Nephron progenitor cell (in vitro differentiated cells): ENCODE measurements at places on chromosomes 11 and 22.

- no peak for DNase-seq
Measured at GRCh38 chr11:27524155-27524554, 17.6 kb upstream of the LIN7C start.

DNA sequence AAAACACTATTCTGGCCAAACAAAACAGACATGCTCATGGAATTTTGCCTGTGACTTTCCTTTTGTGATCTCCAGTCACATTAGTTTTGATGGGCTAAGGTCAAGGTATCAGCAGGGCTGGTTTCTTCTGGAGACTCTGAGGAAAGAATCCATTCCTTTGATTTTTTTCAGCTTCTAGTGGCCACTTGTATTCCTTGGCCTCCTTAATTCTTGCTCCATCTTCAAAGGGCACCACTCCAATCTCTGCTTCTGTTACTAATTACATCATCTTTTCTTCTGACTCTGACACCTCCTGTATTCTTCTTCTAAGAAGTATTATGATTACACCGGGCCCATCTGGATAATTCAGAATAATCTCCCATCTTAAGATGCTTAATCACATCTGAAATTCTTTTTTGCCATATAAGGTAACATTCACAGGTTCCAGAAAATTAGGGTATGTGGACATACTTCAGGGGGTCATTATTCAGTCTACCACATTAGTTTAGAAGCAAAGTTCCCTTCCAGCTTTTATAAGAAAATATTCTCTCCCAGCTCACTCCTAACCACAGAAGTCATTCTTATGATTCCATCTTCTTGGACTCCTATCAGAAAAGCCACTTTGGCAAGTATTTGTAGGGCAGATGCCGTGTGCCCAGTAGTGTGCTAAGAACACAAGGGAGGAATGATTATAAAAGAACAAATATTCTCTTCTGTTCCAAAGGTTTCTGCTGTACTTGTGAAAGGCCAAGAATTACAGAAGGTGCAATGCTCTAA is 56.4 kb upstream of the FSHB start:
- no peak for DNase-seq

- DNase-seq = no peak
Measured at GRCh38 chr11:111441443-111441842, 62.4 kb upstream of the POU2AF1 start.

DNA sequence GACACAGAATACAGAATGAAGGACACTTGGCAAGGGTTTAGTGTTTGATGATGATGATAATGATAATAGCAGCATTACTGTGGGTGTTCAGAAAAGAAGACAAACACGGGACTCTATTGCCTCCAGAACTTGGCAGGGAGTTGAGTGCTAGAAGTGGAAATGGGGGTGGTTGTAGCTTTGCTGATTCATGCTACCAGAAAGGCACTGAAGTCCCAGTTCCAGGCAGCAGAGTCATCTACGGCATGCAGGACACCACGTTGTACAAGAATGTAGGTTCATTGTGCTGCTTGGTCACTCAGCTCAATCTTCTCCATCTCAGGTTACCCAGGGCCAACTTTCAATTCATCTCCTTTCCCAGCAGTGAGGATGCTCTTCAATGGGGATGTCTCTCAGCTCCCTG is 115.7 kb downstream of the NTM start:
- DNase-seq = no peak

DNA sequence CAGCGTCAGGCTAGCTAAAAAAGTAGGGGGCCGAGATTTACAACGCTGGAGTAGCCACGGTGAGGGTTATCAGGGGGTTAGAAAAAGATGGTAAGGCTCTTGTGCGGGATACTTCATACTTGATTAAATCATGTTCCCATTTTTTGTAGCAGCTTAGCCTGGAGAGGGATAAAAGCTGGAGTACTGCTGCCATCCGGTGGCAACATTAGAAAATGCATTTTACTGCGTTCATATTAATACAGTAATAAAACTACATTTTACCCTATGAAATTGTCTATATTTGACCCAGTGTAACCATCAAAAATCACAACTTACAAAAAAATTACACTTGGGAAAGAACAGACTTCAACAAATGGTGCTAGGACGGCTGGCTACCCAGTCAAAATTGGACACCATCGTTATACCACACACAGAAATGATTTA is 17.3 kb downstream of the RPUSD4 start:
- DNase-seq = peak; percentile 59

- no peak for DNase-seq
Measured at GRCh38 chr22:37167981-37168647, 18.4 kb upstream of the IL2RB start.

DNA sequence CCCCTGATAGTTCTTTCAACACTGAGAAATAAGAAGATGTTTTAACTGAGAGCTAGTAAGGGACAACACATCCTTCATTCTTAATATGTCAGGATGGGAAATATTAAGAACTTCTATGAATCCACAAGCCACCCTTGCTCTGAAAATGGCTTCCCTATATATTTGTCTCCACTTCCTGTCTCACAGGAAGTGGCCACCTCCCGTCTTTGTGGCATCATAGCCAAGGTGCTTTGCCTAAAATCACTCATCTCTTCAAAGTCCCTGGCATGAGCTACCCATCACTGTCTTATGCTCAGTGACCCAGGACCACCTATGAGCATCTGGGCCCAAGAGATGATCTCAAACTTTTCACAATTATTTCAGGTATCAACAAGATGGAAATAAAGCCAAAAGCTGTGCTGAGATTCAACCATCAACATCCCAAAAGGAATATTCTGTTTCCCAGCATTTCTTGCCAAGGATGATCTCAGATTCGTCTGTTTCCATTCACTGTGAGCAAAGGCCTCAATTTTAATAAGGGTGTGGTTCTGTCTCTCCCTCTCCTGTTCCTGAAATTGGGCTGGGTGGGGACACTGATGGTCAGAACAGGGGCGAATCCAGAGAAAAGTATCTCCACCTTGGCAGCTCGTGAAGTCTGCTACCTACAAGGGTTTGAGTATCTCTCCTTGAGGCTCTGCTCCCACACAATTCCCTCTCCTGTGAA is 493.9 kb downstream of the MN1 start:
- no peak for DNase-seq

GRCh38 chr11:83156144-83156995 is 561 bp upstream of the PCF11 start:
- peak; percentile 98 for DNase-seq

DNA sequence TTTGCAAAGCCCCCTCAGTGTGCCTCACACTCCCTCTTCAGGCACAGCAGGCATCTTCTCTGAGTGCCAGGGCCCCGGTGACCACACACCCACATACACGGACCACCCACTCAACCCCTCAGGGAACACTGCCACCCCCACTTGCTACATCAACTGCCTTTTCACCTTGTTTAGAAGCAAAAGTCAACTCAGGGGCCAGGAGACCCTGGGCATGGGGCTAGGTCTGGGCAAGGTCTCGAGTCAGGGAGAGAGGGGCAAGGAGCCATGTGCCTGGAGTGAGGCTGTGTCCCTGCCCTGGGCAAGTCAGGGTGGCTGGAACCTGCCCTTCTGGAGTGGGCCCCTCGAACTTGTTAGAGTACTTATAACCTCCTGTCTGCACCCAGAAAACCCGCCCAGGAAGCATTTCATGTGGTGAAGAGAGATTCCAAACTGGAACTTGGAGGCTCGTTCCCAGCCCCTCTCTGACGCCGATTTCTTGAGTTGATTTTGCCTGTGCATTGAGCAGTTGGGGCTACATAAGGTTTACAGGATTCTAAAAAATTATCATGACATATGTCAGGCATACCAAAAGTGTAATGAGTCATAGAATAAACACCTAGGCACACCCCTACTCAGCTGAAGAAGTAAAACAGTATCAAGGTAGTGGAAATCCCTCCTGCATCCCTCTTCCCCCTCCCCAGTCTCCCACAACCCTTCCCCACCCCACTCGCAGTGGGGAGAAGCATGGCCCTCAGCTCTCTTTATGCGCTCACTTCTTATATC is 74.3 kb downstream of the MYEOV start:
- no peak for DNase-seq

DNA sequence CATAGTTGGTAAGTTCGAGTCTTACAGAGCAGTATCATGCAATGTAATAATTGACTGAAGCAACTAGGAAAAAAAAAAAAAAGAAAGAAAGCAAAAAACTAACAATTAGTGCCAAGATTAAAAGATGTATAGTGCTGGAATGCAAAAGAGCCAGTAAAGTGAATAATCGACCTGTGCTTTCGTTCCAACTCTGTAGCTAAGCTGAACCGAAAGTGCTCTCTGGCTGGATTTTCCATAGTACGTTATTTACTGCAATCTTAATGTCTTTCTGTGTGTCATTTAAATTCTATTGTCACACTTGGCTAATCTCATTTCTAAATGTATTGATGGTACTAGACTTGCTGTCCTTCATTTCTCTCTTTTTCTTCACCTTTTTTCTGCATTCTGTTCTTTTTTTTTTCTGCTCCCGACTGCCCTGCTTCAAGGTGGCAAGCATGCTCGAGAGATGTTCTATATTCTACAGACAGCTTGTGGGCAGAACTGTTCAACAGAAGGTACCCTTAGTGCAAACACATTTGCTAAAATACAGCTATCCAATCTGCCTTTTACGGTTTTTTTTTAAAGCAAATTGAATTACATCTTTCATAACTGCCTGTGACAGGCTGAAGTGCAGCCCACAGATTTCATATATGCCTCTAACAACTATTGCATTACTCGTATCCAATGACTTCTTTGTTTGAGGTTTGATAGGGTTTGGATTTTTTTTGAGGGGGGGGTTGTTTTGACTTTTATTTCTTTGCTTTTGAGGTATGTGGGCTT is 204.2 kb upstream of the MTNR1B start:
- no peak for DNase-seq

DNA sequence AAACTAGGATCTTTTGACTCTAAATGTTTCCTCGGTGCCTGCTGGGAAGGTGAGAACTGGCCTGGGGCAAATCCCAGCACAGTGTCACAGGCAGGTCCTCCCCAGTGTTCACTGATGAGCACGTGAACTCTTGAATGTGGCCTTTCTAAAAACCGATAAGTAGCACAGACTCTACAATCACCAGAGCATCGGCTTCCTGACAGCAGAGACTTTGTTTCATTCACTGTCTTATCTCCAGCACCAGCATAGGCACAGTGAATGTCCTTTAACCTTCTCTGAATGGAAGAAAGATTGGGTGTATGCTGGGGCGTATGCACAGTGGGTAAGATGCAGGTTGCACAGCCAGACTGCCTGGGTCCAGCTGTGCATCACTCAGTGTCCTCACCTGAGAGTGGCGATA is 59.3 kb upstream of the EIF3D start:
- DNase-seq = no peak

- DNase-seq = no peak
Measured at GRCh38 chr11:113372309-113372708, 15.3 kb upstream of the ANKK1 start.

GRCh38 chr22:46612341-46612903 is 7.8 kb upstream of the GRAMD4 start:
- DNase-seq = no peak

DNA sequence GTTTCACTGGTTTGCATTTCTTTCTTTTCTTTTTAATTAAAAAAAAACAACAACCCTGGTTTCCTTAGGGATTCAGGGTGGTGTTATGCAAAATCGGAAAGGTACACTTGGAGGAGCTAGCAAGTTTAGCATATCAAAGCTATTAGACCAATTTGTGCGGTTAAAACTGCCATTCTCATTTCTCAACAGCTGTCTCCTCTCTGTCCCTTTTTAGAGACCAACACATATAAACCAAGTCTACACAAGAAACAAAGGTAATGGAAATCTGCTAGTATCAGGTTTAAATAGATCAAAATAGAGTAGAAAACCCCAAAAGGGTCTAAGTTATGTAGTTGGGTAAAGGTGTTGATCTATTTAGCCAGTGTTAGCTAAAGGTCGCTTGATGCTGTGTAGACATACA is 1.7 kb upstream of the SESN3 start:
- DNase-seq = no peak

- no peak for DNase-seq
Measured at GRCh38 chr11:65917434-65918210, 1.2 kb downstream of the C11orf68 start.

- DNase-seq = no peak
Measured at GRCh38 chr11:102476812-102477211, 24.2 kb upstream of the TMEM123 start.

- no peak for DNase-seq
Measured at GRCh38 chr22:19770349-19771220, 10.0 kb downstream of the TBX1 start.

- no peak for DNase-seq
Measured at GRCh38 chr11:27217948-27218420, 145.0 kb downstream of the CCDC34 start.

DNA sequence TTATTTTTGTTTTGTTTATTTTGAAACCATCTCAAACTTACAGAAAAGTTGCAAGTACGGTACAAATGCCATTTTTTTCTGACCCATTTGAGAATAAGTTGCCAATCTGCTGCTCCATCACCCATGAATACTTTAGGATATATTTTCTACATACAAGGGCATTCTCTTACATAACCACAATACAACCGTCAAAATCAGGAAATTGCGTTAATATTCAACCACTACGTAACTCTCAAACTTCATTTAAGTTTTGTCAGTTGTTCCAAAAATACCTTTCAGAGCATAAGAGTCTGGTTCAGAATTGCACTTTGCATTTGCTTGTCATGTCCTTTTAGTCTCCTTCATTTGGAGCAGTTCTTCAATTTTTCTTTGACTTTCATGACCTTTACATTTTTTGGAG is 194.3 kb upstream of the BDNF start:
- DNase-seq = no peak

DNA sequence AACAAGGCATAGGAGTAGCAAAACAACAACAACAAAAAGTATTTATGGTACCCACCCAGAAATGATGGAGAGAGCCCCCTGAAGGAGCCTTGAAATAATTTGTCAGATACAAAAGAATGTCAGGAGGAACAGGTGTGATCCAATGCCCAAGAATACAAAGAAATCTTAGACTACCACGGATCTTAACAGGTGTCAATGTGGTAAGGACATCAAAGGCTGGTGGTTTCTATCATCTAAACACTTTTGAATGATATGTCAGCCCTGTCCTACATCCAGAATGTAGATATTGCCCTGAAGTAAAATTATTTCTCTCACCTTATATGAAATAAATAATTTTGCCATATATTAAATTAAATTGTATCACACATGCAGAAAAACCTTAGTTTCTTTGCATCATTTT is 386.4 kb upstream of the ANO5 start:
- no peak for DNase-seq

DNA sequence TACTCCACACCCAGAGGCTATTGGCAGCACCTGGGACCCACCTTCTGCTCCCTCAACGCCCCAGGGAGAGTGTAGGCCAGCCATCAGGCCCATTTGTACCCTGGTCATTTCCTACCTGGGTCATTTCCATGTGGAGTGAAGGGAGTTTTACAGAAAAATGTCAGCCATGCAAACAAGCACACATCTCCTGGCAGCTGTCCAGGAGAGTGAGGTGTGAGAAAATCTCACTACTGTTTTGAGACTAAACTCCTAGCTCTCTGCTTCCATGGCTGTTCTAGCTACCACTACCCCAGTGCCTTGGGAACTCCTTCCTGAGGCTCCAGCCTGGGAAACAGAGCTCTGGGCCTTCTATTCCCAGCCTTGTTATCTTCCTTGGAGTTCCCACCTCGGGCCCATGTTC is 2.8 kb upstream of the TMPRSS13 start:
- no peak for DNase-seq
